C1 segment of cervical spinal cord (tissue), 14 donors: ENCODE measurements at places on chromosomes 1 and 21.

DNA sequence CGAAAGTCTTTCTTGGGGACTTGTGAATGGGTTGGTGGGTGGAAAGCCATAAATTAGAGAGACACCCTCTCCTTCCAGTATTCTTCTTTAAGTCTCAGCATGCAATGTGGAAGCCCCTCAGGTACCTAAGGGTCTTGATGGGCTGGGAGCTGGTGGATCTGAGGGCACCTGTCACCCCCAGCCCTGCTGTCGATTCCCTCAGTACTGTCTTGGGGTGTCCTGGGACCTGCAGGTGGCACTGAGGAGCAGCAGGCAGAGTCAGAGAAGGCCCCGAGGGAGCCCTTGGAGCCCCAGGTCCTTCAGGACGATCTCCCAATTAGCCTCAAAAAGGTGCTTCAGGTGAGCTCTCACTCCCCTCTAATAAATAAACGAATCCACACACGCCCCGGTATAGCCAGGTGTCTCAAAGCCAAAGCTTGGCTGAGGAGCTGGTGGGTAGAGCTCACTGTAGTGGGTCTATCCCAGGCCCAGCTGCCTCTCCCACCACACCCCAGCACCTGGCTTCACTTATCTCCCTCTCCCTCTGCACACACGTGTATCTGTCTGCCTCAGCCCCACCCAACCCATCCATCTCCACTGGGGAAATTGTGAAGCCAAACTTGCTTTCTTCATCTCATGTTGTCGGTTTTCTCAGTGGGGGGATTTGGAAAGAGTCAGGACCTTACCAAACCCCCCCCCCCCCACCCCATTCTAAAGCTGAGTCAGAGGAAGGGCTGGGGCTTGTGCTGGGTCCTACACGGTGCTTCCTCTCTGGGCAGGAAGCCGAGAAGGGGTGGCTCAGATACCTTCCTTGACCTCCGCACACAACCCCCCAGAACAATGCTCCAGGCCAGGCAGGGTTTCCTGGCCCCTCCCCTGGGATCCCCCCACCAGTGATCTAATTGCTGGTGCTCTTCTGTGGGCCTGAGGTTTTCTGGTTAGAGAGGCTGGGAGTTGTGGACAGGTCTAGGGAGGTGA is 1.6 kb downstream of the ADAM15 start:
- no peak for DNase-seq

DNA sequence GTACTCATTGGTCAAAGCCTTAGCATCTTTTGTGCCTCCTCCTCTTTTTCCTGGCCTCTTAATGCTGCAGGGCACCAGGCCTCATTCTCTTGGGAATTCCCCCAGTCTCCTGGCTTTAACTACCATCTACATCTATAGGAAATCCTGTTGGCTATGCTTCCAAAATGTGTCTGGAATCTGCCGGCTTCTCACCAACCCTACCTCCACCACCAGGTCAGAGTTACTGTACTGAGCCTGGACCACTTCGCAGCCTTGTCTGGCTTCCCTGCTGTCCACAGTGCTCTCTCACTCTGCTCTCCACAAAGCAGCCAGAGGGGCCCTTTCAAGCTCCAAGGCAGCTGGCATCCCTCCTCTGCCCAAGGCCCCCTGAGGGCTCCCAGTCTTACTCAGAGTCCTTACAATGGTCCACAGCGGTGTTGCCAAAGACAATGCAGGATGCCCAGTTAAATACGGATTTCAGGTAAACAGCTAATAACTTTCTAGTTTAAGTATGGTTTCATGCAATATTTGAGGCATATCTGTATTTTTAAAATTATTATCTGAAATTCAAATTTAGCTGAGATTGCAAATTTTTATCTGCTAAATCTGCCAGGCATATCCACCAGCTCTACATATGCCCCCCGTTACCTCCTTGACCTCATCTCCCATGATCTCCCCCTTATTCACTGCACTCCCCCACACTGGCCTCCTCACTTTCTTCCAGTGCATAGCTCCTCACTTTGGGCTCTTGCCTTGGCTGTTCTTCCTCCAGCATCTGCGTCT is 34.5 kb upstream of the FAM163A start:
- DNase-seq = no peak

- DNase-seq = no peak
Measured at GRCh38 chr1:14111121-14111520, 411.1 kb downstream of the PRDM2 start.

GRCh38 chr1:236904892-236905741 is 99.1 kb downstream of the MT1HL1 start:
- no peak for DNase-seq

GRCh38 chr1:221696027-221696426 is 45.9 kb downstream of the DUSP10 start:
- no peak for DNase-seq

DNA sequence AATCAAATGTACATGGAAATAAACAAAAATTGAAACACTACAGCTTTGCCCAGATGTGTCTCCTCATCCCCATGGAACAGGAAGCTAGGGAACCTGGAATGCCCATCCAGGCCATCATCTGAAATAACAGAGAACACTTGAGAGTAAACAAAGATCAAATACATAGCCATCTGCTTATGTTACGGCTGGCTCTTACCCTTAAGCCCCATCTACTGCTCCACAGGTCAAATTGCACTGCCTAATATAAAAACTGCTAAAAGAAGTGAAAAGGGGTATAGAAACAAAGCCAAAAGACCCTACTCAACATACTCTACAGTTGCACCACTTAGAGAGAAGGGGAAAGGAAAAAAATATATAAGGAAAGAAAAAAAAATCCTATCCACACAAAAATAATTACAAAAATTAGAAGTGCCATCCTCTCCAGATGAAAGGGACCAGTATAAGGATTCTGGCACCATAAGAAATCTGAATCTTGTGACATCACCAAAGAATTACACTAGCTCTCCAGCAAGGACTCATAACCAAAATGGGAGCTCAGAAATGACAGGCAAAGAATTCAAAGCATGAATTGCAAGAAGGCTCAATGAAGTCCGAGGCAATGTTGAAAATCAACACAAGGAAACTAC is 26.9 kb downstream of the OR6Y1 start:
- no peak for DNase-seq

DNA sequence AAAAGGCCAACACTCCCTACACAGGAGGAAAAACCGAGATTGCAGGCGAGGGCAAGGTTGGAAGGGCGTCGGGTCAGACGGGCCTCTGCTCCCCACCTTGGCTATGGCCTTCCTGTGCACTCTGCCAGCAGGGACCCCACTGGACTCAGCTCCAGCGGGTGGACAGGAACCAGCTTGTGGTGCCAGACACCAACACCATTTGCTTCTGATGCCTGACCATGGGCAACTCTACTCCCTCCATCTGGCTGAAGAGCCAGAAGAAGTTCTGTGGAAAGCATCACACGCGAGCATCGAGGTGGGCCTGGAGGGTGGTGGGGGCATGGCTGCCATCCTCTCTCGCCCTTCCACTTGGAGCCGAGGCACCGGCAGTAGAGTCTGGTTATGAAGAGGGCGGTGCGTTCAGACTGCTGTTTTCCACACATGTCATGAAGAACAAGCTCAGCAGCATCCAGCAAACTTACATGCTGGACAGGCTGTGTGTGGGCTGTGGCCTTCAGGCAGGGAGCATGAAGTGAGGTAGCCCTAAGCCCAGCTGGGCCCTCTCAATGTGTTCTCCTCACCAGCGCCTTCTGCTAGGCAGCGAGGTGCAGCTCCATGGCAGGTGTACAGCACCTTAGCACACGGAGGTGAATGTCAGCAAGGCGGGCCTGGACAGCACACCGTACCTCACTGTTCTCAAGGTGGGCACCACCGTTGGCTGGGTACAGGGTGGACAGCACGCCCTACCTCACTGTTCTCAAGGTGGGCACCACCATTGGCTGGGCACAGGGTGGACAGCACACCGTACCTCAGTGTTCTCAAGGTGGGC is 15.6 kb upstream of the ZNF669 start:
- no peak for DNase-seq

GRCh38 chr1:223421676-223422075 is 28.5 kb downstream of the CCDC185 start:
- no peak for DNase-seq

DNA sequence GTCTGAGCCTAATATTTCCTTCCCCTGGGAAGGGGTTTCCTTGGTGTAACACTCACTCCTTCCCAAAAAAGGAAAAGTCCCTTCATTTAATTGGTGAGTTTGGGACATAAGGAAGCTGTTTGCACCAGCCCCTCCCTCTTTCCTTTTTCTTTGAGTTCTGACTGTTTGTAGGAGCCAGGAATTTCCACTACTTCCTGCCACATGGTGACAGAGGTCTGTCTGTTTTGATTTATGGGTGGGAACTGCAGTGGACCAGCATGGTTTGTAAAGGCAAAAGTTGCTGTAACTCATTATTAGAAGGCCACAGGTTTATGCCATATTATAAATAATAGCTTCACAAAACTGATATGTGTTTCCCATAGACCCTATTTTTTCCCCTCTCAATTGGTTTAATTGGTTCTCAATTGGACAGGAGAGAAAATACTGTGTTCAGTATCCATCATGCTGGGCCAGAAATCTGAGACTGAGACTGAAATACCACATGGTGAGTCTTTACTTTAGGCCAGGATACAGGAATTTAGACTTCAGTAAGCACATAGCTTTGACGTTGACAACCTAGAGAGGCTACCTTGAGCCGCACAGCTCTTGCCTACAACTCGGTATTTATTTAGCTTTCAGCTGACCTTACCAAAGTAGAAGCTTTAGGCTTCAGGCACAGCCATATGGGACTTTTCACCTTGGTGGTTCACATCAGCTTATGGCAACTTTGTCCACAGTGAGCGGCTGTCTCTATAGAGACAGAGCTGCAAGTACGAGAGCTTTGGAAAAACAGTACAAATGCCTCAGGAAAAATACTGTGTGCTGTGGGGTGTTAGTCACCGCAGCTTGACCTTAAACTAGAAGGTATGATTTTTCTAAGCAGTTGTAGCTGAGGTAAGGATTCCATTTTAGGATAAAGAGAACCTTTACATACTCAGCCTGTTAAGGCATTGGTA is 40.0 kb upstream of the RGS7 start:
- no peak for DNase-seq

- DNase-seq = no peak
Measured at GRCh38 chr1:109818271-109818987, 54.7 kb upstream of the EPS8L3 start.

DNA sequence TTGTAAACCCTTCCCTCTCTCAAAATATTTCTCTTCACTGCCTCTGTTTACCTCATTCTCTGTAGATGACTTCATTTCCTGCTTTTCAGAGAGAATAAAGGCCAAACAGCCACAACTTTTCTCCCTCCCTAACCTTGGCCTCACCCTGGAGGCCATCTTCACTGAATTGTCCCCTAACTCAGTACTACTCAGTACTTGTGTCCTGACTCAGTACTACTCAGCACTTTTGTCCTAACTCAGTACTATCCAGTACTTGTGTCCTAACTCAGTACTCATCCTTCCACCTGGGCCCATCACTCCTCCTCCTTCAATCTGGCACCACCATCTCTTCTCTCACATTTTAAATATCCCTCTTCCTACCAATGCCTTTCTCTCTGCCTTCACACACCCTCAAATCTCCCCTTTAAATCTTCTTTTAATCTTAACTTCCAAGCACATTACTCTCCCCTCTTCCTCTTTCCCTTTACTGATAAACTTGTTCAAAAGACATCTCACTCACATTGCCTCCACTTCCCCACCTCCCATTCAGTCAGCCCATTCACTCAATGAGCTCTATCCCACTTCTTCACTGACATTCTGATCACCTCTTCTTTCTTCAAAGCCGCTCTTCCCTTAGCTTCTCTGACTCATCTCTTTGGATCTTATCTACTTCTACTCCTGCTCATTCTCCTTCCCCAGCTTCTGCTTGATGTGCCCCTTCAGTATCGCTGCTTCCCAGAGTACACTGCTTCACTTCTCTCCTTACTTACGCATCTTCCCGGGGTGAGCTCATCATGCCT is 121.4 kb downstream of the RNF220 start:
- DNase-seq = no peak

- no peak for DNase-seq
Measured at GRCh38 chr21:34302521-34302920, 61.3 kb upstream of the KCNE2 start.

- DNase-seq = no peak
Measured at GRCh38 chr1:97996880-97997279, 76.0 kb upstream of the DPYD start.

DNA sequence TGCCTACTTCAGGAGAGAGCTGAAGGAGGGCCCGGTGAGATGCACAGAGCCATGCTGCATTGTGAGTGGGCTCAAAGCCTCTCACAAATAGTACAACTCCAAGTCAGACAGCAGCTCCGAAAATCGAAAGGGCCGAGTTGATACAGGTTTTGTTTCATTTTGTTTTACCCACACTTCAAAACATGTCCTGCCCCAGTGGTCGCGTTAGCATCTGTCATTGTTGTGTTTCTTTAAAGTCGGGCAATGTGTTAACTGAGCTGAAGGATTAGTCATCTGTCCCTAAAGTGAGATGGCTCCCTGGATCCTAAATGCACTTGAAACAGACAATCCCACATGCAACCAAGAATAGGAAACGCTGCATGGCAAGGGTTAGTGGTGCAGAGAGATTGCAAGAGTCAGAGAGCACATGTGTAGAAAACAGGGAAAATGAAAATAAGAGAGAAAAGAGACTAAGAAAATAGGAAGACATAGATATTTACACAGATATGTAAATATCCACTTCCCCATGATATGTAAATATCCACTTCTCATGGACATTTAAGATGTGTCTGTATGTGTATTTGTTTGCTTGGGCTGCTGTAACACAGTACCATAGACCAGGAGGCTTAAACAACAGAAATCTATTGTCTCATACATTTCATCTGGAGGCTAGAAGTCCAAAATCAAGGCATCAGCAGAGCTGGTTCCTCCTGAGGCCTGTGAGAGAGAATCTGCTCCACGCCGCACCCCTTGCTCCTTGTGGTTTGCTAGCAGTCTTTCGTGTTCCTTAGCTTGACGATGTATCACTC is 131.4 kb upstream of the RAB4A start:
- no peak for DNase-seq

DNA sequence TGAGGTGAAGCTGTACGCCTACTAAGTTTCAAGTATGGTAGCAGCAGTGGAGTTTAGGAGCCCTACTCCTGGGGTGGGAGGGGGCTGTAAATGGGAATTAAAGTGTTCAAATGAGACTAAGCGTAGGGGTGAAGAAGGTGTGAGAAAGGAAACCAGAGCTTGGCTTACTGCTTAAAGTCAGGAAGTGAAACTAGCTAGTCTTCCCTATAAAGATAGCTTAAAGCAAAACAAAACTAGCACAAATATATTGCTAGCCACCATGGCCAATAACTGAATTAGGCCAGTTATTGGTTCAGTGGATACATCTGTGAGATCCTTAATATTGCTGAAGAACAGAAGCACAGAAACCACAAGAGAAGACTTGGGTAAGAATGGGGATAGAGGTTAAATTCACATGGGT is 492.2 kb upstream of the PKN2 start:
- DNase-seq = no peak

- no peak for DNase-seq
Measured at GRCh38 chr1:29757866-29758780, 521.8 kb downstream of the PTPRU start.
